ENCODE measurements at places on chromosomes 5 and 9.

DNA sequence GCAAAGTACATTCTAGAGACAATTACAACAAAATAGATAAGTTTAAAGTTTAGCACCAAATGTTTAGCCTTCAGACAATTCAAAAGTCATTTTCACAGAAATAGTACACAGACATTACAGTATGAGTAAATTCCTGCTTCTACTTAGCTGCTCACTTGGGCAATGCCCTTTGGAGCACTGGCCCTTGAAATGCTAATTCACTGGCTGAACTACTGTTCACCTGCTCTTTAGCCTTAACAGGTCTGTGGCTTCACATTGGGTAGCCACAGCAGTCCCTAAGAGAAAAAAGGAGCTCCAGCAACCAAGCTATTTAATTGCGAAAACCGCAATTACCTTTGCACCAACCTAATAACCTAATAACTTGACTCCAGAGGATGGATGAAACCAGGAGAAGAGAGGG is 916.2 kb upstream of the DMAC1 start:
- DNase-seq = no peak

DNA sequence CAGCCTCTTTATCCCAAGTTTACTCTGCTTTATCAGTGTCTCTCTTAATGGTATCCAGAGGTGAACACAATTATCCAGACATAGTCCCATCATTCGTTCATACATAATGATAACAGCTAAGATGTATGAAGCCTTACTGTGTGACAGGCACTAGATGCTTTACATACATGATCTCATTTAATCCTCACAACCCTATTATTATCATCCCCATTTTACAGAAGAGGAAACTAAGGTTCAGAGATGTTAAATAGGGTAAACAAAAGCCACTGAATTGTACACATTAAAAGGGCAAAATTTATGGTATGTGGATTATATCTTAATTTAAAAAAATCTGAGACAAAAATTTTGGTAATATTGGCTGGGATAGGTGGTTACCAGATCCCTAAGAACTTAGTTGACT is 124.1 kb upstream of the TBC1D2 start:
- no peak for DNase-seq

- no peak for DNase-seq
These were observed 205.8 kb downstream of the GABBR2 start for GRCh38 chr9:98502976-98503325.

GRCh38 chr5:134504629-134505300 is 20.7 kb upstream of the JADE2 start:
- no peak for DNase-seq

- DNase-seq = no peak
These were observed 20.6 kb downstream of the TCOF1 start for GRCh38 chr5:150377964-150378694.

DNA sequence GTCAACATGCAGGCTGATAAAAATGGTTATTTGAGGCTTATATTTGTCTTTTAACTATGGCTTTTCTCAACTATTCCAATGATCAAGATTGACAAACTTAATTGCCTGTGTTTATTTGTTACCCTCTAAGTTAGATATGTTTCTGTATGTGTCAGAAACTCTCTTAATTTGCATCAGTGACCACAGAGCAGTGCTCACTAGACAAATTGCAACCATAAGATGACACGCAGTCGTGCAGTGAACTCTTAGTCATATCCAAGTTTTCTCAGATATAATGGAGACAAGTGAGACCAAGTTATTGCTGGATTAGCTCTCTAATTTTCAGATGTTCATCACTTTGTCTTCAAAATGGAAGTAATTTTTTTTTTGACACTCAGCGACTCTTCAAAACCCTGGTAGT is 342.2 kb upstream of the RFX3 start:
- DNase-seq = no peak

GRCh38 chr9:100679834-100680233 is 102.0 kb downstream of the CAVIN4 start:
- no peak for DNase-seq

GRCh38 chr9:111759762-111760639 is 34.7 kb downstream of the SHOC1 start:
- no peak for DNase-seq

GRCh38 chr5:178590924-178591423 is 781 bp upstream of the COL23A1 start:
- no peak for DNase-seq

DNA sequence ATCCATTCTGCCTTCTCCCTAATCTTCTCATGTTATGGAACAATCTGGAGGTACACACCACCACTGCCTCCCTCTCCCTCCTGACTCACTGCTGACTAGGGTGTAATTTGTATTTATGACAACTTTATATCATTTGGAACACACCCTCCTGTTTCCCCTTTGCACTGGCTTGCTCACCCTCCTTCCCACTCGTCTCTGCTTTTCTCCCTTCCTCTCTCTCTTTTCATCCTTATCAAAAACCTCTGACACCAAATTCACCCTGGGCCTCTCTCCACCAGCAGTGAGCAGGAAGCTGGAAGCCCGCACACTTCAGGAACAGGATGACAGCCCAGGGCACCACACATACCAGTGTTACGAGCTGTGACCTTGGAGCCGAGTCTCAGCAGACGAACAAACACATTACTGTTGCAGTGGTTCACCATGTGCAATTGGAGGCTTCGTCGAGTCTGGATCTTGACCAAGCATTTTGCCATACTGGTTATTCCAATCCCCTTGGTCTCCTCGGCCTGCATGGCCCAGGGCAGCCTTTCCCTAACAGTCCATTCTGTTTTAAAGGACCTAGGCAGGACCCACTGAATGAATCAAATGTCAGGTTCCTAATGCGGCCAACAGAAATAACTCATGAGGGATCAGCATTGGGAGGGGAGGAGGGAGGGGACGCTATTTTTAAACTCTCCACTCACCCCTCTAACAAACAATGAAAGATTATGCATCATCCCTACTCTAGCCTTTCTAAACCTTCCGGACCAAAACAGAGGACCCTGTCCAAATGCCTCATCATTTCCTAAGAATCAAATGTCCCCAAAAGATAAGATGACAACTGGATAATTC is 203.9 kb upstream of the RASEF start:
- DNase-seq = no peak

DNA sequence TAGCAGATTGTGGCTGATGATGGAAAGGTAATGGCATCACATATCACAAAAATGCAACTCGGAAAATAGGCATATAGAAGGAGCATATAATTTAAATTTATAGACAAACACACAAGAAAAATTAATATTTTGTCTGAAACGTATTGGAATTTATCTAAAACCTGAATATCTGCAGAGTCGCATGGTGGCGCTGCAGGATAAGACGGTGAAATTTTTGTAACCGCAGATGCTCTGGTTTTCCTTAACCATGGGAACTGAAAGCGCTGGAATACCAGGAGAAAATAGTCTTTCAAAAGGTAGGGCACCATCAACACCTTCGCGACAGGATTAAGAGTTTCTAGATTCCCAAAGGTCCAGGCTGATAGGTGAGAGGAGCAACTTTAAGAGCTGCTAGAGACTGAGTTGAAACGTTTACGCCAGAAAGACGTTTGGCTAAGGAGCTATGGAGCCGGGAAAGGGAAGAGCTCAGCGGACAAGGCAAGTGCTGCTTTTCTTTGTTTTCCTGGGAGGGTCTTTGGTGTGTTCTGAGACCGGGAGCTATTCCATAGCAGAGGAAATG is 11.0 kb upstream of the PCDHB15 start:
- DNase-seq = no peak

GRCh38 chr5:150163547-150164059 is 3.0 kb upstream of the CDX1 start:
- no peak for DNase-seq

DNA sequence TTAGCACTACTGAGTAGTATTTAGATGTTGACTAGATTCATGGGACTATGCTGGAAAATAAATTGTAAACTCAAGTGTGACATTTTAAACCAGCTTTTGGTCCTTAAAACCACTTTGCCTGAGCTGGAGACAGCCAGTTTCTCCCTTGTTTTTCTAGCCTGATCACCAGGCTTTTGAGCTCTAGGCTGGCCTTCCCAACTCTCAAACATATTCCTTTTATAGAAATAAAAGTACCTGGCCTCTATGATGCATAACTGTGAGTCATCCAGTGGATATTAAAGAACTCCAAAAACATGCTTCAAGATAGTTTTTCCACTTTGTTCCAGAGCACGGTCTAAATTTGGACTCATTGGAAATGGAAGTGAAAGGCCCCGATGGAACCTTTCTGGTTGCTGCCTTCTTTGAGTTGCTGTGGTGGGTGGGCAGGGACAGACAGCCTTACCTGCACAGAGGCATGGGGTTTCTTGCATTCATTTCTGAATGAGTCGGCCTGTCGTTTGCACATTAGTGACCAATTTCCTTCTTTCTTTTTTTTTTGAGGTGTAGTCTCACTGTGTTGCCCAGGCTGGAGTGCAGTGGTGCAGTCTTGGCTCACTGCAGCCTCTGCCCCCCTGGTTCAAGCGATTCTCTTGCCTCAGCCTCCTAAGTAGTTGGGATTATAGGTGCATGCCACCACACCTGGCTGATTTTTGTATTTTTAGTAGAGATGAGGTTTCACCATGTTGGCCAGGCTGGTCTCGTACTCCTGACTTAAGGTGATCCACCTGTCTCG is 43.1 kb downstream of the TRIO start:
- no peak for DNase-seq

- no peak for DNase-seq
These were observed 127.0 kb upstream of the NTRK2 start for GRCh38 chr9:84542554-84542953.

DNA sequence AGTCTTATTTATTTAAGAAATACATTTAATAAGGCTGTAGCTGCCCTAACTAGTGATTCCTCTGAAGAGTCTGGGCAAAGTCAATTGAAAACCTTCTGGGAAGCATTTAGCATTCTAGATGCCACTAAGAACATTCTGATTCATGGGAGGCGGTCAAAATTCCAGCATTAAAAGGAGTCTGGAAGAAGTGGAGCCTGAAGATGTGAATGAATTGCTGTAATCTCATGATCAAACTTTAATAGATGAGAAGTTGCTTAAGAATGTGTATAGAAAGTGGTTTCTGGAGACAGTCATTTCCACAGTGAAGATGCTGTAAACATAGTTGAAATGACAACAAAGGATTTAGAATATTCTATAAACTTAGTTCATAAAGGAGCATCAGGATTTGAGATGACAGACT is 61.4 kb downstream of the WDR41 start:
- no peak for DNase-seq

GRCh38 chr5:9283021-9283420 is 262.9 kb downstream of the SEMA5A start:
- DNase-seq = no peak

GRCh38 chr5:34655354-34655991 is 655 bp upstream of the RAI14 start:
- no peak for DNase-seq

Measured in cortex of kidney (tissue), 1 donor.